ENCODE measurements at places on chromosomes 2 and 18.

- no peak for DNase-seq
These were observed 237.1 kb upstream of the POU3F3 start for GRCh38 chr2:104616856-104617255.

DNA sequence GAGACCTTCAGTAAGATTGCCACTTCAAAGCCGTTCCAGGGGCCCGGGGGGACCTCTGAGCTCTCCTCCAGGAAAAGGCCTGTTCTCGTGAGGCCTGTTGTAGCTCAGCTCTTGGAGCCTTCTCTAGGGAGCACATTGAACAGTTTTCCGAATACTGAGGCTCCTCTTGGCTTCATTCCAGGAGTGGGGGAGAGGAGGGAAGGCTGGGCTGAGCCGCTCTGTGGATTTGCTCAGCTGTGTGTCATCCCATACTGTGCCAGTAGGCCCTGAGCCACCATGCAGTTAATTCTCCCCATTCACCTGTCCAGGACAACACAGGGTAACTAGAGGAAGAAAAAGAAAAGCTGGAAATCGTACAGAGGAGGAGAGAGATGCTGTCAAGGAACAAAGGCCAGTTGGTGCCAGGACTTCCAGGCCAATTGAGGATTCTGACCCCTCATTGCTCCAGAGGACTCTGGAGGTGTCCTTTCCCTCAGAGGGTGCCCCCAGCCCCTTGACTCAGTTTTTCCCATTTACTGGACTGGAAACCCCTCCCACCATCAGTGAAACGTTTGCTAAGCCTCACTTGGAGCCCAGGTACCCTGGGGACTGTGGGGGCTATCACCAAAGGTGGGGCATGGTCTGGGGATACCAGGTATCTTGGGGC is 41.4 kb downstream of the HS1BP3 start:
- no peak for DNase-seq

- no peak for DNase-seq
These were observed 1323.7 kb upstream of the PIK3C3 start for GRCh38 chr18:40631319-40631718.

DNA sequence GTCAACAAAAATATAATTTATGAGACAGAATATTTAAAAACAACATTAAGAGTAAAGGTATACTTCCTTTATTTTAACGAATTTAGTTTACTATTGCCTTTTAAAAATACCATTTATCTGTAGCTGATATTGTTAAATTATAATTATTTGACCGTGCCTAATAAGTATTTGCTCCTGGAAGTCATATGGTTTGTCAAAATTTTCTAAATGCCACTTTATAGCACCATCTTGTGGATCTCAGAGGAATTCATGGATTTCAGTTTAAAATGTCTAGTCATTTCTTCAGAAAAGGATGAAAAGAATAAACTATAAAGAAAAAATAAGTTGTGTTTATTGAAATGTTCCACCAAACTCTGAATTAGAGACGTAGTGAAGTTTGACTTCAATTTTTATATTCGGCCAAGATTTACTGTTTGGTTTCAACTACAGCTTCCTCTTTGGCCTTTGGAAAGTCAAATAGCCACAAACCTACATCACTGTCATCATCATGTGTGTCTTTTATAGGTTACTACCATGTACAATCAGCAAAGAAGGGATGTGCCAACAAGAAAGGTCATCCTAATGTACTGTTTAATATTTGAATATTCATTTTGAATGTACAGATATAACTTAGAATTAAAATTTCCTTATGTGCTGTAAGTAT is 10.3 kb upstream of the FTCDNL1 start:
- peak; percentile 65 for DNase-seq

- no peak for DNase-seq
These were observed 109.9 kb downstream of the TGFA start for GRCh38 chr2:70443726-70444125.

DNA sequence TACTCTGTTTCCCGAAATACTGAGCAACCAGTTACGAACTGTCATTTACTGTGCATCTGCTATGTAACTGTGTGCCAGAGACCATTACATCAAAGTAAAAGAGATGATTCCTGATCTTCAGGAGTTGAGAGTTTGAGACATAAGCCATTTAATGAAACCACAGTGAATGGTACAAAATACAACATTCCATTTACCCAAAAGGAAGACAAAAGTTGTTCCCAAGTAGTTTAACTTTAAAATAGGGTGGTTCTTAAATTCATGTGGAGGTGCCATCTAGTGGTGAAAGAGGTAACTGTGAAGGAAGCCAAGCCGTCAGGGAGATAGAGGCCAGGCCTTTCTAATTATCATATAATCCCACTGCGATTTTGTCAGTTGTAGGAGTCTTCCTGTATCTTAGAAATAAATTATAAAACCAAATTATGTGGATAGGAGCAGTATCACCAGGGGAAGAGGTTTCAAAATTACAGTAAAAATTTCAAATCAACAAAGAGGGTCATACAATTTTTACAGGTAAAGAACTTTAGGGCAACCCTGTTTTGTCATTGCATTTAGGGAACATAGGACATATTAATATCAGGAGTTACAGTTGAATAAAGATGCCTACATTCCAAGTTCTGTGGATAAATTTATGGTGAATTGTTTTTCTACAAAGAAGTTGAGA is 67.7 kb downstream of the EPAS1 start:
- DNase-seq: peak; percentile 69

GRCh38 chr2:60498816-60499429 is 54.5 kb downstream of the BCL11A start:
- DNase-seq: no peak

DNA sequence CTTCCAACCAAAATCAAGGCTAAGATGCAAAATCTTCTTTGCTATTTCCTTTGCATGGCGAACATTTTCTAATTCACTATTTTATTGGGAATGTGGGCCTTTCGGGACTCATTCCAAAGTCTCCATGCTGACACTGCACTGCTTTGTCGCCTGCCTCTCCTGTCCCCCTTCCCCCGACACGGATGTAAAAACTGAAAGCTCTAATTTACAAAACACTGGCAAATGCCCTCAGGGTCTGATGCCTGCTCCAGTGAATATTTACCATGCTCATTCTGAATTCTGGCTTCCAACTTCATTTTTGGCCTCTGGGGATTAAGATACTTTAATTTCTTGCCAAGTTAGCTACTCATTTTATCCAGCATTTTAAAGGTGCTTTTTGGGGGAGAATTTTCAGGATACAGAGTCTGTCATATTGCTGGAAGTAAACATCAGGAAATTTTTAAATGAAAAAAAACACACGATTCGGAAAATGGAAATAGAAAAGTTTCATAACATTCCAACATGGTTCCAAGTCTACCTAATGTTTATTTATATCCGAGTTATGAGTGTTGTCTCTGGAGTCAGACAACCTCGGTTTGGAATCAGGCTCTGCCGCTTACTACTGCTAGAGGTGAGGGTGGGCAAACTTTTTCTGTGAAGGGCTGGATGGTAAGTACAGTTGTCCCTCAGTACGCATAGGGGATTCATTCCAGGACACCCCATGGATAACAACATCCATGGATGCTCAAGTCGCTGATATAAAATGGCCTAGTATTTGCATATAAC is 14.6 kb upstream of the LTBP1 start:
- DNase-seq: no peak

DNA sequence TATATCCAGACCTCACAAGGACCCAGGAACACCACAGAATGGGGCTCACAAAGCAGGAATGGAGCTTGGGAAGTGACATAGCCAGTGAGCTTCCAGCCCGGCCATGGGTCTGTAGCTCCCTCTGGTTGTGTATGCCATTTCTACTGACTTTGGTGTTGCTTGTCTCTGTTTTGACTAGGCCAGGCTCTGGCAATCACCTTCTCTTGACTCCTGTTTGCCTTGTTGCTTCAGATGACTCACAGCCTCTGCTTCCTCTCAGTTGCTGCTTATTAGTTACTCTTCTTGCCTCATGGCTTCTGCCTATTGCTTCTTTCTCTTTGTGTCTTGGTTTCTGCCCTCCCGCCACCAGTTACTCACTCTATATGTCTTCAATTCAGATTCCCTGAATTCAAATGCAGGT is 15.8 kb upstream of the IER3IP1 start:
- peak; percentile 42 for DNase-seq

DNA sequence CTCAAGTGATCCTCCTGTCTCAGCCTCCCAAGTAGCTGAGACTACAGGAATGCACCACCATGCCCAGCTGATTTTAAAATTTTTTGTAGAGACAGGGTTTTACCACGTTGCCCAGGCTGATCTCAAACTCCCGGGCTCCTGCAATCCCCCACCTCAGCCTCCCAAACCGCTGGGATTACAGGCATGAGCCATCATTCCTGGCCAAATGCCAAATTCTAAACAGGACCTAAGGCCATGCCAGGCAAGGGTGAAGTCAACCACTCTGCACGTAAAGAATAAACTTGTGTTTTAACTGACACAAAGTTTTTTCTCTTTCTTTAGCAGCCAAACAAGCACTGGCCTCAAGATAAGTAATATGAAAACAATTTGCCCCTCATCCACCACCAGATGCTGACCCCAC is 37.4 kb upstream of the SATB2 start:
- DNase-seq: no peak

- no peak for DNase-seq
These were observed 46.8 kb upstream of the EML6 start for GRCh38 chr2:54676656-54677055.

GRCh38 chr2:212595036-212595654 is 56.5 kb upstream of the ERBB4 start:
- DNase-seq: no peak

DNA sequence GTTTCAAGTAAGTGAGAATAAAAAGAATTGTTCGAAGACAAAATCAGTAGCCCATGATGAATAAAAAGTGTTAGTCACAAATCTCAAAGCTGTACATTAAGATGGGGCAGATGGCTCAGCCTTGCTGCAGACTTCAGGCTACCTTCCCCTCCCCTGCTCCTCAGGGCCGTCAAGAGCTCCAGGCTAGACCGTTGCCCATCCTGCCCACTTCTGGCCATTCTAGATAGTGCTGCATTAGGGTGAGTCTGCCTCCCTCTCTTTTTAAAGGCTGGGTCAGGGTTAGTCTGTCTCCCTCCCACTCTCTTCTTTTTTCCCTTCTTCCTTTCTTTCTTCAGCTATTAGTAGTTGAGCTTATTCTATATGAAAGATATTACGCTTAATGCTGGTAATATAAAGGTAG is 86.0 kb downstream of the MAPRE2 start:
- DNase-seq: no peak

DNA sequence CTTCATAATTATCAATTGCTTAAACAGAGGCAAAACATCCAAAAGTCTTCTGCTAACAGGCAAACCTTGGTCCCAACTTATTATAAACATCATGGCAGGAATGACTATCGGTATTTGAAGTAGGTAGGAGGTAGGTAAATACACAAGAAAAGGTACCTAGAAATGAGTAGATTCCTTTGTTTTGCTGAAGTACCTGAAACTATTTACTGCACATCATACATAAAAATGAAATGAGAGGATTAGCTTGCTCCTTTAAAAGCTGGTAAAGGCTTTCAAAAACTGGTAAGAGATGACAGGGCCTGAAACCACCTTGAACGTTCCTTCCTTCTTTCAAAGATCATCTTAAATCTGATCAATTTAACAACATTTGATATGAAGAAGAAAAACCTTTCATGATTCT is 55.2 kb upstream of the MAPRE2 start:
- DNase-seq: no peak

GRCh38 chr2:104402825-104403224 is 451.1 kb upstream of the POU3F3 start:
- no peak for DNase-seq

DNA sequence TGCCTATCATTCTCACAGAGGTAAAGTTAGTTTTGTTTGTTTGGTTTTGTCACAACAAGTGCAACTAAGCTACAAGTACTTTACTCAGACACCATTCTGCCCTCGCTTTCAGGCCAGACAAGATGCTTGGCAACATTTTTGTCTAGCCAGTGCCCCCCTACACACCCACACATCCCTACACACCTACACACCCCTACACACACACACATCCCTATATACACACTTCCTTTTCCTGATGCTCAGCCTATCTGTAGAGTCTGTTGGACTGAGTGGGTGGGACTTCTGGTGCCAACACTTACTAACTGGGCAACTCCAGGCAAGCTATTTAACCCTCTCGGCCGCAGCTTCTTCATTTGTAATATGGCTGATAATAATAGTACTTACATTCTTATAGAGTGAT is 161.4 kb downstream of the ALK start:
- DNase-seq: no peak

- DNase-seq: no peak
These were observed 104.2 kb upstream of the PID1 start for GRCh38 chr2:229375251-229375650.

GRCh38 chr2:137952586-137953129 is 11.6 kb upstream of the HNMT start:
- DNase-seq: no peak

- DNase-seq: no peak
These were observed 62.6 kb downstream of the ARHGEF4 start for GRCh38 chr2:130899306-130899705.

GRCh38 chr2:145022666-145023333 is 502.9 kb upstream of the ZEB2 start:
- no peak for DNase-seq

Data from suppressor macrophage (primary cell).